ENCODE measurements at places on chromosomes 4 and X. TPM values are rescaled to one million over a fixed set of nuclear protein-coding genes. Genes with fewer than 3 reads are reported as not detected.

SLC26A1 gene
- total RNA-seq = not detected

DNA sequence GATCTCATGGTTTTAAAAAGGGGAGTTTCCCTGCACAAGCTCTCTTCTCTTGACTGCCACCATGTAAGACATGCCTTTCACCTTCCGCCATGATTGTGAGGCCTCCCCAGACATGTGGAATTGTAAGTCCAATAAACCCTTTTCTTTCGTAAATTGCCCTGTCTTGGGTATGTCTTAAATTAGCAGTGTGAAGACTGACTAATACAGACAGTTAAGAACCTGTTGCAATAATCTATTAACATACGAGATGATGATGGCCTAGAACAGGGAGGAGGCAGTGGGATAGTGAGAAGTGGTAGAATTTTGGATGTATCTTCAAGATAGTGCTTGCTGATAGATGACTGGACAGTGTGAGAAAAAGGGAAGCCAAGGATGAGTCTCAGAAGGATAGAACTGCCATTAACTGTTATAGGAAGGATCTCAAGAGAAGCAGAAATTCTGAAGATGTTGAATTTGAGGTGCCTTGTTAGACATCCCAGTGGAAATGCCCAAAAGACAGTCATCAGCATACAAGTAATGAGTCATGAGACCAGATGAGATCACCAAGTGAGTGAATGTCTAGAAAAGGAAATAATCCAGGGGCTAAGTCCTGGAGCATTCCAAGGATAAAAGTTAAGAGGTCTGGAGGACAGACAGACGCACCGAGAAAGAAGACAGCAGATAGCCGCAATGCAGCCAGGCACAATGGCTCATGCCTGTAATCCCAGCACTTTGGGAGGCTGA, 38.8 kb upstream of the UGDH start:
- no peak for DNase-seq
- H3K4me3 ChIP-seq = no peak overlapping the region
- H3K4me1 ChIP-seq = peaks cover 5% of the 10 kb centered on the region

DNA sequence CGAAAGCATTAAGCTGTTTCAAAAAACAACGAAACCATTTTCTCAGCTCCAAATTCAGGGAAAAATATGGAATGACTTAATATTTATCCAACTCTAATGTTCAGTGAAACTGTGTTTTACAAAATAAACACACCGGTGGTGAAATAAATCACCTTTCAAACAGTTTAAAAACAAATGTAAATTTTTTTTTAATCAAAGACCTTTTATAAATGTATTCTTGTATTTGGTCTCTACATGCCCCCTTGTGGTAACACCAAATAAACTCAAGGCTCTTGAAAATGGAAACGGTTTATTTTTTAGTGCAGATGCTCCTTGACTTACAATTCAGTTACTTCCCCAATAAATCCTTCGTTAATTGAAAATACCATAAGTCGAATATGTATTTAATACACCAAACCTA, 45.8 kb upstream of the ITM2A start:
- H3K4me3 ChIP-seq = peak overlapping the region; percentile 36
- no peak overlapping the region for H3K27ac ChIP-seq
- H3K36me3 ChIP-seq = no peaks in the 10 kb centered on the region
- peaks cover 12% of the 10 kb centered on the region for H3K4me1 ChIP-seq
- DNase-seq = no peak
- H3K27me3 ChIP-seq = no peaks in the 10 kb centered on the region

DNA sequence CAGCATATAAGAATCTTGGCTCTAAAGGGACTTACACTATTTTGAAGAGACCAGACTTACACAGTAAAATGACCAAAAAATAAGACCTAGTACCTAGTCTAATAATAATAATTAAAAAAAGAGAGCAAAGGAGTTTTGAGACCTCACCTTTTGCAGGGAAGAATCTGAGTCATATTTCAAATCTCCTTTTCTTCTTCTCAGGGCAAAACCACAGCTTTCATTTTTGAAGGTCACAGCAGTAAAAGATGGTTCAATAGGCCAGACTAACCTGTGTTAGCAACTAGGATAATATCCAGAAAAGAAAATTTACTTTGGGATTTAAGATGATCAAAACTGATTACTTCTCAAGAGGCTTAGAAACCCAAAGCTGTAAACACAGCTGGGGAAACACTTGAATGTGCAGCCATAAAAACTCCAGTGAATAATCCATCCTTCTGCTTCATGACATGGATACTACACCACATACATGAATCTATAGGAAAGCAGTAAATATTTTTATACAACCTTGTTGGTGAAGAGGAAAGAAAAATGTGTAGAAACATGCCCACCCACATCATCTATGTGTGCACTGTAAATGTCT, 25.9 kb upstream of the LNX1 start:
- no peaks in the 10 kb centered on the region for H3K36me3 ChIP-seq
- no peak overlapping the region for H3K27ac ChIP-seq
- DNase-seq = no peak
- H3K27me3 ChIP-seq = no peaks in the 10 kb centered on the region
- H3K4me3 ChIP-seq = no peak overlapping the region

MEPE gene
- total RNA-seq = not detected

DNA sequence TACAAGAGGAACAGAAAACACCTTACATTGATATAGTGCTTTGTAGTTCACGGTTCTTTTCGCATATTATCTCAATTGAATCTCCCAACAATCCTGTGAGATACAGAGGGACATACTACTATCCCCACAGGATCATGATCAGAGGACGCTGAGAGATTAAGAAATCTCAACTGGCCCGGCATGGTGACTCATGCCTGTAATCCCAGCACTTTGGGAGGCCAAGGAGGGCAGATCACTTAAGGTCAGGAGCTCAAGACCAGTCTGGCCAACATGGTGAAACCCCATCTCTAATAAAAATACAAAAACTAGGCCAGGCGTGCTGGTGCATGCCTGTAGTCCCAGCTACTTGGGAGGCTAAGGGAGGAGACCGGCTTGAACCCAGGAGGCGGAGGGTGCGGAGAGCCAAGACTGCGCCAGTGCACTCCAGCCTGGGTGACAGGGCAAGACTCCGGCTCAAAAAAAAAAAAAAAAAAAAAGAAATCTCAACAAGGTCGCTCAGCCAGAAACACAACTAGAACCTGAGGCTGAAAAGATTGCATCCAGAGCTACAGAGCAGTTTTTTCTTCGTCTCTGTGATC, 7.4 kb downstream of the APOO start:
- no peaks in the 10 kb centered on the region for H3K36me3 ChIP-seq
- H3K4me3 ChIP-seq = no peak overlapping the region
- no peak overlapping the region for H3K27ac ChIP-seq
- no peaks in the 10 kb centered on the region for H3K27me3 ChIP-seq
- DNase-seq = no peak

DNA sequence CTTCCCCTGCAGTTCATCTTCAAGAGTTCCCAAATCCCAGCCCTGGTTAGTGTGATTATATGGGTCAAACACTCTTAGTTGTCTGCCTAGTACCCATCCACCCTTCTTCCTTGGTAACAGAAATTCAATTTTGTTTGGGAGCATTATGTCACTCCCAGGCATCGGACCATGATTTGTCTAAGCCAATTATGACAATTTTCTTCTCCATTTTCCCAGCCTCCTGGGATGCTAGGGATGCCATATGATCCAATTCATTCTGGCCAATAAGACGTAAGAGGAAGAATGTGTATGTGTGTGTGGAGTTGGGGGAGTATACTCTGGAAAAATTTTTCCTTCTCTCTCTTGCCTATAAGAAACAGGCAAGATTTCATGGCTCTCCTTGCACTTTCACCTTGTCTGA, 465.9 kb downstream of the MID1IP1 start:
- no peak for DNase-seq
- H3K27ac ChIP-seq = no peak overlapping the region
- H3K4me3 ChIP-seq = no peak overlapping the region
- peaks cover 29% of the 10 kb centered on the region for H3K4me1 ChIP-seq
- no peaks in the 10 kb centered on the region for H3K36me3 ChIP-seq

GRCh38 chr4:2393353-2394270, 24.8 kb downstream of the ZFYVE28 start:
- no peak overlapping the region for H3K27ac ChIP-seq
- peaks cover 34% of the 10 kb centered on the region for H3K4me1 ChIP-seq
- no peak overlapping the region for H3K4me3 ChIP-seq
- H3K36me3 ChIP-seq = no peaks in the 10 kb centered on the region
- no peak for DNase-seq

AREG gene
- 0.53 TPM for total RNA-seq

GRCh38 chr4:65617416-65617815, 52.9 kb downstream of the EPHA5 start:
- H3K27ac ChIP-seq = no peak overlapping the region
- no peak overlapping the region for H3K4me3 ChIP-seq
- no peaks in the 10 kb centered on the region for H3K27me3 ChIP-seq
- no peaks in the 10 kb centered on the region for H3K36me3 ChIP-seq
- H3K4me1 ChIP-seq = no peaks in the 10 kb centered on the region

DNA sequence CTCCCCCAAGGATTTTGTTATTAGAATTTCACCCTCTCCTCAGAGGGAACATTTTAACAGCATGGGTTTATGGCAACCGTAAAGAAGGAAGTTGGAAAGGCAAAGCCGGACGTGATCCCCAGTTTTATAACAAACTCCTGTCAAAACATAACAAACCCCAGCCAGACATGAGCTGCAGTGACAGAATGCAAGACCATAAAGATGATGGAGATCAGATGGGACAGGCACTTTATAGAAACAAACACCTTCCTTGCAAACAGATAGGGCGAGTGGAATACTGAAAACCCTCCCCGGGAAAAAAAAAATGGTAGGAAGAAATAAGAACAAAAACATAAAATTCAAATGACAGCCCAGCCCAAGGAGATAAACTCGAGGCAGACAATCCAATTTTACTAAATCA, 281.4 kb downstream of the LDB2 start:
- H3K27ac ChIP-seq = no peak overlapping the region
- no peak for DNase-seq
- H3K4me3 ChIP-seq = no peak overlapping the region

OFD1 gene
- total RNA-seq = 32.3 TPM

Data from activated CD8-positive, alpha-beta memory T cell treated with anti-CD3 and anti-CD28 coated beads, Interleukin-2, amount 10 ng/mL, durations not matched to agents 7 days and 5 days (primary cell).